ENCODE measurements at places on chromosomes 4 and X.

- no peak for DNase-seq
These were observed 13.2 kb upstream of the KCNE5 start for GRCh38 chrX:109638158-109638557.

DNA sequence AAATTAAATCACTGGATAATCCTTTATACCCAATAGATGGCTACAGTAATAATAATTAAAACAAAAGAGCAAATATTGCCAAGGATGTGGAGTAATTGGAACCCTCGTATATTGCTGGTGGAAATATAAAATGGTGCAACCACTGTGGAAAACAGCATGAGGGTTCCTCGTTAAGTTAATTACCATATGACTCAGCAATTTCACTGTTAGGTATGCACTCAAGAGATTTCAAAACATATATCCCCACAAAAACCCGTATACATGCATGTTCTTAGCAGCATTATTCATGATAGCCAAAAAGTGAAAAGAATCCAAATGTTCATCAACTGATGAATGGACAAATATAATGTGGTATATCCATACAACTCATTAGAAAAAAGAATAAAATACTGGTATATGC is 103.3 kb downstream of the TEX13C start:
- no peak for DNase-seq

GRCh38 chrX:44305921-44306320 is 37.6 kb downstream of the EFHC2 start:
- no peak for DNase-seq

DNA sequence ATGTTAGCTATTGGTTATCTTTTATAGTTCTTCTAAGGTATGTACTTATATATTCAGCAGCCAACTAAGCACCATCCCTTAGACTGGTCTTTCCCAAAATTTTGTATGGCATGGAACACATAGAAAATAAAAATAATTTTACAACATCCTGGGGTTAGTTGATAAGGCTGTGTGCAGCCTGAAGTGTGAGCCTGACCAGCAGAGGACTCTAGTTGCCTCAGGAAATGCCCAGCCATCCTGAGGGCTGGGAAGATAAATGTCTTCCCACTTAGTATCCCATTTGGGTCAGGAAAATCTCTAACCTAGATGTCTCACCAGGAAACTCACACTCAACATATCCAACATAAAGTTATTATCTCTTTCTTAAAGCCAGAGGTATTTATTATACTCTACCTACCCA is 251.4 kb upstream of the POF1B start:
- DNase-seq, result no peak

- no peak for DNase-seq
These were observed 4.3 kb downstream of the SLC9A7 start for GRCh38 chrX:46754586-46755061.

DNA sequence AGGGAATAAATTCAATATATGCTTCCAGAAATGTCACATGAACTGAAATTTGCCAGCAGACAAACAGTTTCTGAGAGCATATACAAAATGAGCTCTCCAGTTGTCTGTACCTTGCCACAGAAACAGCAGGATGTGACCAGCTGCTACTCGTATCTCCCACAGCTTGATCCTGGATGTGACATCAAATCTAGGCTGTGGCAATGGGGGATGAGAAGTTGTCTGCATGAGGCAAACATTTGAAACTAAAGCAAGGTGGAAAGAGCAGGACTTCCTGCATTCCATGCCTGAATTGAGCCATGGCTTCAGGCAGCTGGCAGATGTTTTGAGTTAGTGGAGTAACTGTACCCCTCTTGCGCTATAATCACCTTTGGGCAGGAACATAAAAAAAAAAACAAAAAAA is 1724.0 kb downstream of the RPA4 start:
- DNase-seq, result no peak
